AML-193 (cell line): ENCODE measurements at places on chromosomes 1 and 21.

GRCh38 chr21:34037009-34037795 lies 36.2 kb upstream of the MRPS6 start:
- DNase-seq, result no peak

DNA sequence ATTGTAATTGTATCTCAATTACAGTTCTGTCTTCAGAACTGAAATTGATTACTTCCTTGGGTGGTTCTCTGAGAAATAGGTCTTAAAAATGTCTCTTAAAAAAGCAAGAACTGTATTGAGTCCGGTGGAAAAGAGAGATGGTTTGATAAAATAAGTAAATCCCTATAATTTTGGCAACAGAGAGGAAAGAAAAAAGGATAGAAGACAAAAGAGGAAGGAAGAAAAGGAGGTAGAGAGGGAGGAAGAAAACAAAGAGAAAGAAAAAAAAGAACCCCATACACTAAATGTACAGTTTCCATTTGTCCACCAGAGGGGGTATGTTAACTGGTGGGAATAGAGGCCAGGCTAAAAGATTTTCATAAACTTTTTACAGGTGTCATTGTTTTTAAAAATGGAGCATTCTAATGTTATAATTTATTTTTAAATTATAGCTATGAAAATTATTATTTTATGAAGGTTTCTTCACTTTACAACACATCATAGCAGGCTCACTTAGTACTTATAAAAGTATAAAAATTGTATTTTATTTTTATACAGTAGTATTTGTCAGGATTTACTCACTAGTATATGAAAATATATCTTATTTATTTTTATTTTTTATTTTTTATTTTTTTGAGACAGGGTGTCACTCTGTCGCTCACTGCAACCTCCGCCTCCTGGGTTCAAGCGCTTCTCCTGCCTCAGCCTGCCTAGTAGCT lies 2.1 kb upstream of the UBE2T start:
- DNase-seq, result peak; percentile 70

DNA sequence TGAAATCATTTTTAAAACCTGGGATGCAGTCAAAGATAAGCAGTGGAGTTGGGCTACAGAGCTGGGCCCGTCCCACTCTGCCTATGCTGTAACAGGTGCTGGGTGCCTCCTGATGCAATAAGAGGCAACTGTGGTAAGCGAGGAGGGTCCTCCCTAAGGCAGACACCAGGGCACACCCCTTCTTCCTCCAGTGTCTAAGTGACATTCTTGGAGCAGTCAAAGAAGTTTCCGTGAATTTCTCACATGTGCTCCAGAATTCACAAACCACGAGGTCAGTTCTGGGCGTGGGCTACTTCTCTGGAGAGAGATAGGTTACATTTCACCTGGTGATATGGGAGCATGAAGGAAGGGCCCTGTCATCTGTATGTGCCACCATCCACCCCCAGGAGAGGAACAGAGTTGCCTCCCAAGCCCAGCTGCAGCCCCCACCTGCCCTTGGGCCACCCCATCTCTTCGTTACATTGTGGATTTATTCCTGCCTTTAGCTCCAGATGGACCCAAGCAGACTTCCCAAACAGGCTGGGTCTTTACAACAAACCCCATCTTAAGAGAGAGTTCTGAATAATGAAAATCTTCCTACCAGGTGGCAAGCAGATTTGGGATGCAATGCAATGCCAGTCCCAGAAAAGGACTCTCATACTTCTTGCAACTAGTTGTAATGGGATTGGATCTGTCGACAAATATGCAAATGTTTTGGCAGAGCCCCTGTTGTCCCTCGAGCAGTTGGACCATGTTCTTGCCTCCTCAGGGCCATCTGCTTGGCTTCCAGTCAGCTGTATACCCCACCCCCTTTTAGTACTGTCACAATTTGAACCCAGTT lies 82.5 kb upstream of the CNTN2 start:
- DNase-seq, result no peak

GRCh38 chr1:47967864-47968555 lies 29.2 kb downstream of the TRABD2B start:
- no peak for DNase-seq

DNA sequence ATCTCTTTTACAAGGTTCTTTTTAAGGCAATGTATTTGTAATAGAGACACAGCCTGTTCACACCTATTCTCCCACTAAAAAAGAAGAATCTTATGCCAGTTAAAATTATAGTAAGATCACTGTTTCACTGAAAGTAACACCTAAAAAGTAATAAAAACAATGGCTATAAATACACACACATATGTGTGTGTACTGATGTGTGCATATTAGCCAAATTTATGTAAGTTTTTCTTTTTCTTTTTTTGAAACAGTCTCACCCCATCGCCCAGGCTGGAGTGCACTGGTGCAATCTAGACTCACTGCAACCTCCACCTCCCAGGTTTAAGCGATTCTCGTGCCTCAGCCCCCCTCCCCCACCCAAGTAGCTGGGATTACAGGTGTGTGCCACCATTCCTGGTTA lies 56.8 kb upstream of the SLC30A10 start:
- DNase-seq, result no peak

DNA sequence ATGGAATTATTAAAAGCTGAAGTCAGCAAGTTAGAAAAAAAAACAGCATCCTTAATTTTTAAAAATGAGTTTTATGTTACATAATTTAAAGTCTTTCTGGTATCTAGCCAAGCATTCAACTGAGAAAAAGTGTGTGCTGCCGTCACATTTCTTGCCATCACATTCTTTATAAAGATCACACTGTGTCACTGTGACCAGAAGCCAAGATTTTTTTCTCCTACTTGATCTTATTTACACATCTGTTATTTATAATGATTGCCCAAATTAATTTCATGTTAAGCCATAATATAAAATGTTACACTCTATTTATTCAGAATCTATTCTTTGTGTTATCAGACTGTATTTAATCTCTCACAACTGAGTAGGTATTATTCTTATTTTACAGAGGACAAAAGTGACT lies 1603.7 kb downstream of the PLA2G4A start:
- no peak for DNase-seq

GRCh38 chr1:119318466-119319309 lies 49.9 kb upstream of the HAO2 start:
- DNase-seq, result no peak

DNA sequence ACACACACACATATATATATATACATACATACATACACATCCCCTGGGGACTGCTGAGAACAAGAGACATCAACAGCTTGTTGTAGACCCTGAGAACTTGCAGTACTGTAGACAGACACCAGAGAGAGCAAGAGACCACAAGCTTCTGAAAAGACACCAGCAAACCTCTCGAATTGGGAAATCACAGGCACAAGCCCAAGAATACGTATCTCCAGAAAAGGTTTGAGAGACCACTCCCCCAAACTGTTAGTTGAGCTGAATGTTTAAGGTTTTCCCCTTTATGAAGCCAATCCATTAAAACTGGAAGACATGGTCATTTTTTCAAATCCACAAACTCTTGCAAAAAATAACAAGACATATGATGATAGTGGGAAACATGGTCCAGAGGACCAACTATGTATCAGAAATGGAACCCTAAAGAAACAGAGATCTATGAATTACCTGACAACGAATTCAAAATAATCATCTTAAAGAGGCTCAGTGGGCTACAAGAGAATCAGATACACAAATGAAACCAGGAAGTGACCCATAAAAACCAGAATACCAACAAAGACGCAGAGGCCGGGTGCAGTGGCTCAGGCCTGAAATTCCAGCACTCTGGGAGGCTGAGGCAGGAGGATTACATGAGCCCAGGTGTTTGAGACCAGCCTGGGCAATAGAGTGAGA lies 45.1 kb downstream of the SLC2A1 start:
- DNase-seq, result peak; percentile 71

GRCh38 chr1:55015123-55015522 lies 16.4 kb downstream of the BSND start:
- no peak for DNase-seq

DNA sequence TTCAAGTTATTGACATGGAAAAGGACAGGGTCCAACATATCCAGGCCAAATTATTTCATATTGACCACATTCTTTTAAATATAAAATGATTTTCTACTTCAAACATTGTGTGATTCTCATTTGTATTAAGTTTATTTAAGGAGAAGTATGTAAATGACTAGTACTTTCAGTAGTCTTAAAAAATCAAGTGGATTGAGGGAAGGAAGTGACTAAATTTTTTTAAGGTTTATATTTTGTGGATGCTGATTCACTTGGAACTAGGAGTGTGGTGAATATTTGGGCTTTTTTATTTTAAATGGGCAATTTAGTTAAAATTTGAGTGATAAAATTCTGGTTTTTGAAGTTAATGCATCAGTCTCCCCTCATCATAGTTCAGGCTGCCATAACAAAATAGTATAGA lies 10.1 kb downstream of the PRRC2C start:
- DNase-seq, result no peak

DNA sequence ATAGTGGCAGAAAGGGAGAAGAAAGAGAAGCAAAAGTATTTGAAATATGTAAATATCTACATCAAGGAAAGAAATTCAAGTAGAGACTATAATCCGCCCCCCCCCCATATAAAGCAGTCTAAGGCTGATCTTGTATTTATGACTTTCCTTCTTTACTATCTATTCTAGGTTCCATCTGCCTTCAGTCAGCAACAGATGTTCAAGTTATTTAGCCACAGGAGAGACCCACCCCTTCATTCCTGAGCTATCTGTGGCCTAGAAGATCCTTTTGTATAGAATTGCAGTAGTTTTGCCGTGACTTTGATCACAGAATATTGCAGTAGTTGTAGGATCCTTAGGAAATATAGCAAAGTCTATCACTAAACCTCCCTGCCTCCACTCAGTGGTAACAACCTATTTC lies 10.7 kb upstream of the BSDC1 start:
- DNase-seq, result no peak

- DNase-seq, result no peak
Measured at GRCh38 chr1:155131285-155131684, 3.6 kb downstream of the EFNA1 start.

DNA sequence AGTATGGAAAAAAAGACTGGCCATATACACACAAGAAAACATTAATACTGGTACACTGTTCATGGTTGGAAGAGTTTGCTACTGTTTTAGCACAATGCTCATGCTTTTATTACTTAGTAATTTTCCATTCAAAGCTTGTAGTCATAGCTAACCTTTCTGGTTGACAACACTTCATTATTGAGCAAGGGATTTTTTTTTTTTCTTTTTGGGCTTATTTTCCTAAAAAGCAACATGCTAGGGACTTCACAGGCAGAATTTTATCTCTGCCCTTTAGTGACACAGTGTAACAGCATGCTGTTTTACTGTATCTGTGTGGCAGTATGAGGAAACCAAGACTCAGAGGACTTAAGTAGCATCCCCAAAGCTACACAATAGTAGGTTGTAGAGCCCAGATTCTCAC lies 58.5 kb downstream of the FGGY start:
- no peak for DNase-seq

GRCh38 chr1:172537827-172538391 lies 5.0 kb downstream of the SUCO start:
- no peak for DNase-seq

GRCh38 chr1:68217060-68217554 lies 15.2 kb downstream of the WLS start:
- DNase-seq, result no peak

GRCh38 chr1:63632110-63632509 lies 38.9 kb downstream of the PGM1 start:
- no peak for DNase-seq

GRCh38 chr1:167166690-167167075 lies 54.0 kb upstream of the POU2F1 start:
- DNase-seq, result no peak

GRCh38 chr1:219420913-219421312 lies 192.0 kb downstream of the ZC3H11B start:
- DNase-seq, result no peak
